Karpas-422 (cell line): ENCODE measurements at places on chromosomes 6 and 20. TPM values are rescaled to one million over a fixed set of nuclear protein-coding genes. Genes with fewer than 3 reads are reported as not detected.

DNA sequence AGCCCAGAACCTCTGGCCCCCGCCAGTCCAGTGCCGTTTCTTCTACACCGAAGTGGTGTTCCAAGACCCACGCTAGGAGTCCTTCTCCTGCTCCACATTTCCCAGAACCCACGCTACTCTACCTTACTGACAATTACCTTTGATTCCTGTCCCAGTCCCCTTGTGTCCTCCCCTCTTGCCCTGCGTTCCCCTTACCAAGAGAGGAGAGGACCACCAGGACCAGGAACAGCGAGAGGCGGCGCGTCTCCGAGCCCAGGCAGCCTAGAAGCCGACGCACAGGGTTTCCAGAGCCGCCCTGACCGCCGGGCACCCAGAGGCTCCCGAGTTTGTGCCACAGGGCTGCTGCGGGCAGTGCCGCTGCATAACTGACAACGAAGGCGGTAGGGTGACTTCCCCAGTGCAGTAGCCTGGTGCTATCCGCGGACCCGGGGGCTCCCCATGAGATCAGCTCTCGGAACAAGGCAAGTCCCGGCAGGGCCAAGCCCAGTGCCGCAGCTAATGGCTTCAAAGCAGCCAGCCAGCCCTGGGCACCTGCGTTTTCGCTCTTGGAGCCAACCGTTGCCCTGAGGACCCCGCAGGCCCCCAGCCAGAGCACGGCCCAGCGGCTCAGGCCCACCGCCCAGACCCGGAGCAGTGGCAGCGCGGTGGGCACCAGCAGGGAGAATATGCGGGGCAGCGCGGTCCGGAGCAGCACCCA is 512 bp downstream of the TAP1 start:
- H3K4me1 ChIP-seq = peaks cover 46% of the 10 kb centered on the region
- H3K4me3 ChIP-seq = peak overlapping the region; percentile 81
- no peaks in the 10 kb centered on the region for H3K27me3 ChIP-seq
- peak; percentile 74 for DNase-seq

Gene VWA7
- 0.29 and 0.34 TPM in 2 replicates for total RNA-seq

DNA sequence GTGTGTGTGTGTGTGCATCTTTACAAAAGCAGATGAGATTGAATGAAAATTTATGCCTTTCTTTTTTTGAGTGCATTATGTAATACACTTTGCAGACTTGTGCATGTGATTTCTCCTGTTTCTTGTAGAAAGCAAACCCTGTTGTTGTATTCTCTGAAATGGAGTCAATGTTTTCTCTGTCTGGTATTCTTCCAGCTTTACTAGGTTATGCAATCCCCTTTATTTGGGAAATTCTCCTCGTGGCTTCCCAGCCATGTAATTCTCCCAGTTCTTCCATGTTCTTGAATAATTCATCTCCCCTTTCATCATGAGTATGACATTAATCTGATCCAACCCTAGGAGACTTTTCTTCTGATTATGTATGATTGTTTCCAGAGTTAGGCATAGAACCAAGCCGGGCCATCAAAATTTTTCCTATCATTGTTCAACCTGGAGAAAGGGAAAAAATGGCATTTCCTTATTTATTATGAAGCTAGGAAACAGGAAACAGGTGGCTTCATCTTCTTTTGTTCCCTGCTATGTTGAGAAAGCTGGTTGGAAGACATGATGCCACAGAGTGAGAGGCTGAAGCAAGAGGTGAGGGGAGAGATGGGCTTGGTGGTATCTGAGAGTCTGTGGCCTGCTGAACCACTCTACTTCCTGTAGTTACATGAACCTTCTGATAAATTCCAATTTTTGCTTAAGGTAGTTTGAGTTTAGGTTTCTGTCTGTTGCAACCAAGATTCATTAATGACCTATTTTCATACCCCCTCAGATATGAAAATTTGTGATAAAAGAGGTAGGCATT is 68.8 kb downstream of the PRL start:
- no peaks in the 10 kb centered on the region for H3K27me3 ChIP-seq
- H3K4me3 ChIP-seq = no peak overlapping the region
- H3K4me1 ChIP-seq = no peaks in the 10 kb centered on the region
- H3K36me3 ChIP-seq = no peaks in the 10 kb centered on the region

DNA sequence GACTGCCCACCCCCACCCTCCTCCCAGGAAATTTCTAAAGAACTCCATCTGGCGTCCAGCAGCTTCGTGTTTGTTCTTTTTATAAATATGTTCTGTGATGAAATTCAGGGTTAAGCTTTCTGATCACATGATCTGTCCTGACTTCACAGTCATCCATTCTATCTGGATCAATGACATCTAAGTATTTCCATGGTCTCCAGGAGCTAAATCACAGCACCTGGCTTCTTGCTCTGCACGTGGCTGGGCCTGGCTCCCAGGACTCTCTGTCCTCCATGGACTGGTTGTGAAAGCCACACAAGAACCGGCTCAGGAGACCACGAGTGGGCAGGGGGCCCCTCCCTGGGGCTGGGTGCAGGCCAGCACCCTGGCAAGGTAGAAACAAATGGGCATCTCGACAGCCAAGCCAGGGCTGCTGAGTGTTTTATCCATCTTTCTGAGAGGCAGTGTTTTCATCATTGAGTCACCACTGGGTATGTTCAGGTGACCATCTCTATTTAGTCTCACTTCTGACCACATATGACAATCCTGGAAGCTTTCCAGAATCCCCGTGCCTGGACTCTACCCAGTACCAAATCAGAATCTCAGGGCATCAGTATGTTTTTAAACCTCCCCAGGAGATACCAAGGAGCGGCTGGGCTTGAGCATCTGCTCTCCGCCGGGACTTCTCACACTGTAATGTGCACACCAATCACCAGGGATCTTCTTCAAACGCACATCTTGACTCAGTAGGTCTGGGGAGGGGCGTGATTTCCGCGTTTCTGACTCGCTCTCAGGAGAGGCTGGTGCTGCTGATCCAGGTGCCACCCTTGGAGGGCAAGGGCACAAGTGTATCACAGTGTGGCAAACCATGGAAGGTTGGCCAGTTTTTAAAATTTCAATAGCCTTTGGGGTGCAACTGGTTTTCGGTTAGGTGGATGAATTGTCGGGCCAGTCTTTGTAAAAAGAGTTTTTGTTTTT is 31.6 kb upstream of the PXDC1 start:
- H3K4me1 ChIP-seq = no peaks in the 10 kb centered on the region
- H3K27ac ChIP-seq = no peak overlapping the region
- no peaks in the 10 kb centered on the region for H3K27me3 ChIP-seq
- no peaks in the 10 kb centered on the region for H3K36me3 ChIP-seq
- H3K4me3 ChIP-seq = no peak overlapping the region

DNA sequence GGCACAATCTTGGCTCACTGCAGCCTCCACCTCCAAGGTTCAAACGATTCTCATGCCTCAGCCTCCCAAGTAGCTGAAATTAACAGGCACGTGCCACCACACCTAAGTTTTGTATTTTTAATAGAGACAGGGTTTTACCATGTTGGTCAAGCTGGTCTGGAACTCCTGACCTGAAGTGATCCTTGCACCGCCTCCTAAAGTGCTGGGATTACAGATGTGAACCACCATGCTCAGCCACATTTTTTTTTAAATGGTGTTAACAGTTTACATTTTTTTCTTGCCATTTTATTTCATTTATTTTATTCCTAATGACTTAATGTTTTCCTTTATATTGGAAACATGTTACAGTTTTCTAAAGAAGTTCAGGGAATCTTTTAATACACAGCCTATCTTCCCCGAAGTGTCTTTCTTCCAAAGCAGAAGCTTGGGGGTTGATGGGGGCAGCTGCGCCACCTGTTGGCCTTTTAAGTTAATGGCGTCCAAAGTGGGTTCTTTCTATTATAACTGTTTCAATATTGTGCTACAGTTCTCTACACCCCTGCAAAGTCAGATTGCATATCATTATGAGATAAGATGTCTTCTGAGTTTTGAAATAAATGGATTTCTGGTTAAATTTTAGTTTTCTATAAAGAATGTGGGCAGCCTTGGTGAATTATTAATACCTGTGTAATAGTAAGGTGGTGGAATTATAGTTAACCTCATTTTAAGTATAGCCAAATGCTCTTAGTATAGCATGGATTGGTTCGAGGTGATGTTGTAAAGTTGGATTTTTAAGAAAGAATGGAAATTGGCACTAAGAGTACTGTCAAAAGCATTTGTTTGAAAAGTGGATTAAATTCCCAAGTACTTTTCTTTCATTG is 42.0 kb upstream of the PLCG1 start:
- peaks cover 9% of the 10 kb centered on the region; the same call in 1 of the 2 replicates for H3K4me1 ChIP-seq
- DNase-seq = peak; percentile 80
- no peak overlapping the region for H3K4me3 ChIP-seq
- no peaks in the 10 kb centered on the region for H3K27me3 ChIP-seq

Gene PNISR
- total RNA-seq = 147 and 288 TPM in 2 replicates

Gene CLVS2
- not detected in 2 replicates for total RNA-seq

DNA sequence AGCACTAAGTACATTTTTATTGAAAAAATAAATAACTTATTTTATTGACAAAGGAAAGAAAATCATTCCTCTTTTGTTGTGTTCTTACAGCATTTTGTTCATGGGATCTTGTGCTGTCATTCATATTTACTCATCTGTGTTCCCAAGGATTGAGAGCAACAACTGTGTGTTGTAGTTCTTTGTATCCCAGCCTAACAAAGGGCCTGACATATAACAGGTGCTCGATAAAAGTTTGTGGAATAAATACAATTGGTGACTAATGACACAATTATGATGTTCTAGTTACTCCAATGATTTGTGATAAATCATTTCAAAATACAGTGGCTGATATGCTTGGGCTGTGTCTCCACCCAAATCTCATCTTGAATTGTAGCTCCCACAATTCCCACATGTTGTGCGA is 7.9 kb upstream of the OGFRL1 start:
- H3K27me3 ChIP-seq = no peaks in the 10 kb centered on the region
- peaks cover 72% of the 10 kb centered on the region for H3K4me1 ChIP-seq
- H3K4me3 ChIP-seq = peak overlapping the region; percentile 32
- H3K27ac ChIP-seq = peak overlapping the region; percentile 65

DNA sequence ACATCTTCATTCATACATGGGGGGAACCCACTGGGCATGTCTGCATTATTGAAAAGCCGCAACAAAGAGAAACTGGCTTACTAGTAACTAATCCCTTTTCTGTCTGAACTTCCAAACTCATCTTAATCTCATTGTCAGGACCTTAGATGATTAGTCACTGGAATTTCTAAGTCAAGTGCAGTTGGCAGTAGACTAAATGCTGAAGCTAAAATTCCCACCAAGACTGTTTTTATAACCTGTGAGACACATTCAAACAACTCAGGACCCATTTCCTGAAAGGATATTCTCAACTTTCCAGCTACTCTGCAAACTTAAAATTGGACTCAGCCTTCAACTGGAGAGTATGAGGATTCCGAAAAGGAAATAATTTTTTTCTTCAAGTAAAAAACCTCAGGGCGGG is 94.8 kb upstream of the SCAF8 start:
- DNase-seq = peak; percentile 24
- no peak overlapping the region for H3K27ac ChIP-seq
- H3K27me3 ChIP-seq = no peaks in the 10 kb centered on the region
- no peak overlapping the region for H3K4me3 ChIP-seq

- peaks cover 3% of the 10 kb centered on the region; the same call in 1 of the 2 replicates for H3K4me1 ChIP-seq
- H3K4me3 ChIP-seq = no peak overlapping the region
- peak; percentile 76 for DNase-seq
- H3K36me3 ChIP-seq = peaks cover 35% of the 10 kb centered on the region
- H3K27me3 ChIP-seq = no peaks in the 10 kb centered on the region
- H3K27ac ChIP-seq = peak overlapping the region; percentile 53; the same call in 1 of the 2 replicates
Observed at GRCh38 chr6:111565326-111566221, 40.1 kb downstream of the TRAF3IP2 start.

- H3K27ac ChIP-seq = no peak overlapping the region
- H3K4me3 ChIP-seq = no peak overlapping the region
- no peaks in the 10 kb centered on the region for H3K27me3 ChIP-seq
Observed at GRCh38 chr6:168716581-168716980, 275.6 kb downstream of the SMOC2 start.

- H3K27me3 ChIP-seq = no peaks in the 10 kb centered on the region
- H3K27ac ChIP-seq = no peak overlapping the region
- H3K36me3 ChIP-seq = no peaks in the 10 kb centered on the region
- H3K4me1 ChIP-seq = no peaks in the 10 kb centered on the region
Observed at GRCh38 chr20:35575958-35576357, 34.1 kb downstream of the ERGIC3 start.

- no peaks in the 10 kb centered on the region for H3K4me1 ChIP-seq
- no peak overlapping the region for H3K4me3 ChIP-seq
- no peaks in the 10 kb centered on the region for H3K36me3 ChIP-seq
- no peak for DNase-seq
Observed at GRCh38 chr20:51211191-51211590, 188.3 kb upstream of the KCNG1 start.

Gene C4A
- 2.9 and 3.8 TPM in 2 replicates for total RNA-seq

DNA sequence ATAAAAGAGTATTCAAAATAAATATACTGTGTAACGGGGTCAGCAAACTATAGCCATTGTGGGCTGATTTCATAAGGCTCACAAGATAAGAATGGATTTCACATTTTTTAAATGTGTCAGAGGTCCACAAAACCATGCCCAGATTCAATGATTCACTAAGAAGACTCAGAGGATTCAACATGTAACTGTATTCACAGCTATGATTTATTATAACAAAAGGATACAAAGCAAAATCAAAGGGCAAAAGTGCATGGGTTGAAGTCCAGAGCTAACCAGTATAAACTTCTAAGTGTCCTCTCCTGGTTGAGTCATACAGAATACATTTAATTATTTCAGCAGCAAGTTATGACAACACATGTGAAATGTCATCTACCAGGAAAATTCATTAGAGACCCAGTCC is 49.2 kb downstream of the TBC1D32 start:
- peaks cover 9% of the 10 kb centered on the region for H3K4me1 ChIP-seq
- no peak overlapping the region for H3K27ac ChIP-seq
- H3K4me3 ChIP-seq = no peak overlapping the region
- H3K27me3 ChIP-seq = no peaks in the 10 kb centered on the region

DNA sequence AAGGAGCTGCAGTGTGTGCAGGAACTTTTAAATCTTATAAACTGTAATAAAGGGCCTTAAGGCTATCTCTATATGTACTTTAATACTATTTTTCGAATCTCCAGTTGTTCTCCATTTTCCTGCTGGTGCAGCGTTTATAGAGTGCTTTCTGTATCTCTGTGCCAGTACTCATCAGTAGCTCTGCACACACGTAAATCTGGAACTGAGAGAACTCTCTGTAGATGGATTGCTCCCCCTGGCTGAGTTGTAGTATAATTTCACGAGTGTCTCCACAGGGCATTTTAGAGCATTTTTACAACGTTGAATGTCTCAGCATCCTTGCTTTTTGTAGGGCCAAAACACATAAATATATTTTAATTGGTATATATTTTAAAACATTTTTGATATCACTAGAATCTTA is 256.5 kb downstream of the TRDN start:
- no peak for DNase-seq
- H3K27ac ChIP-seq = no peak overlapping the region
- H3K4me1 ChIP-seq = no peaks in the 10 kb centered on the region
- no peak overlapping the region for H3K4me3 ChIP-seq
- H3K36me3 ChIP-seq = no peaks in the 10 kb centered on the region

GRCh38 chr6:116012951-116013350 is 47.7 kb downstream of the FRK start:
- no peak for DNase-seq
- no peak overlapping the region for H3K4me3 ChIP-seq
- H3K36me3 ChIP-seq = no peaks in the 10 kb centered on the region
- no peaks in the 10 kb centered on the region for H3K27me3 ChIP-seq
